Erythroblast (primary cell): ENCODE measurements at places on chromosomes 1 and 21.

DNA sequence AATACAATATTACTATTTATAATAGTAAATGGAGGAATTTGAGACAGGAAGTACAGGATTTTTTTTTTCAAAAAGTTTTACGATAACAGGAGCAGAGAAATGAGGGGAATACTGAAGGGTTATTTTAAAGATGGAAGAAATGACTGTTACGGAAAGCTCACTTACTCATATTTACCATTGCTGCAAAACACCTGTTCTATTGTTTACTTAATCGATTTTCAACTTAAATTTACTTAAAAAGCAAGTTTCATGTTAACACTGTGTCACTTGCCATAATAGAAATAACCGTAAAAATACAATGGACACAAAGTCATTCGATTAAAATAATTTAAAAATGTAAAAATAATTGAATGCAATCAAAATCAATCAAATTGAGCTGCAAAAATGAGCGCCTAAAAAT, 3.4 kb upstream of the EXO1 start:
- DNase-seq: no peak

GRCh38 chr1:44701141-44701573, 26.6 kb downstream of the ARMH1 start:
- DNase-seq: no peak

- peak; percentile 74 for DNase-seq
Measured at GRCh38 chr1:109091078-109091838, 694 bp downstream of the TMEM167B start.

DNA sequence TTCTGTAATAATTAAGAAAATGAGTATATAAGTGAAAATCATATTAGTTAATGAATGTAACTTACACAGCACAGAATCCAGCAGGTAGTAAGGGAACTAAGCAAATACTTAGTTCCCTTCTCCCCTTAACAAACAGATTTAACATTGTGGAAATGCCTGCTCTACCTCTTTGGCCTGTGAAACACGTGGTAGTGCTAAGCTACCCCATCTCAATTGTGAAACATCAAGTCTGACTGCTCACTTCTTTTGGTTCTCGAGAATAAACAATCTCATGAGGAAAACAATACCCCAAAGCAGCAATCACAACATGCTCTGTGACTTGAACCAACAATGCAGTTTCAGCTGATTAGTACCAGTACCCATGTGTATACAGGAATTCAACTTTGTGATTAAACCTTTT, 4.7 kb downstream of the MYSM1 start:
- DNase-seq: no peak

- no peak for DNase-seq
Measured at GRCh38 chr1:219792337-219793021, 135.9 kb downstream of the SLC30A10 start.

DNA sequence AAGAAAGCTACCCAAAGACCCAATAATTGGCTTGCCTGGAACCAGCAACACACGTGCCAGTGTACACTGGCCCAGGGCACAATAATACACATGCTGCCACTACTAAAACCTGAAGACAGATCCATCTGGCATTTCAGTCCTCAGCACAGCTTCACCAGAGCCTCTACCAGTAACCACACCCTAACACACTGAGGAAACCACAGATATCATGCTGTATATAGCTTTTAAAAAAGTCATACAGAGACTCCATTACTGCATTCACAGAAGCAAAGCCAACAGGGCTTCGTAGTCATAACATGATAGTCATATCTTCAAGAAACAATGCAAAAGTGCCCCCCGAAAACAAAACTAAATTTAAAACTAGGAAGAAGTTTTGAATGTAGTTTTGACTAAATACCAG, 40.6 kb upstream of the NEGR1 start:
- DNase-seq: no peak

- no peak for DNase-seq
Measured at GRCh38 chr1:26023826-26024225, 2.3 kb downstream of the EXTL1 start.
